Stimulated activated CD4-positive, alpha-beta T cell treated with anti-CD3 and anti-CD28 coated beads, Interleukin-15, amount 100 ng/mL, for 24 hours (primary cell): ENCODE measurements at places on chromosomes 12 and 14.
A peak's percentile ranks its signal among the peaks of the same experiment; 100 is the strongest.

DNA sequence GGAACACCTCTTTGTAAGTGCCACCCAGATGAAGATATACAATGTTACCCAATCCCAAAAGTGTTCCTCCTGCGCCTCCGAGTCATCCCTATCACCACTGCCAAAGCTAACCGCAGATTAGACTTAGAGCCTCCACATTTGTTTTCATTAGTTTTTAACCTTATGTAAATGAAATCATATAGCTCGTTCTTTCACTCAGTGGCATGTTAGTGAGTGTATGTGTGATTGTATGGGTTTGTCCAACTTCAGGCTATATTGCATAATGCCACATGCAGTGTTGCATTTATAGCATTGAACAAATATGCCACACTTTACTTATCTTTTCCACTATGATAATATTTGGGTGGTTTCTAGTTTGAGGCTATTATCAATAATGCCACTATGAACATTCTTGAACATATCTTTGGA lies 18.0 kb downstream of the MAP1LC3B2 start:
- no peak for DNase-seq

DNA sequence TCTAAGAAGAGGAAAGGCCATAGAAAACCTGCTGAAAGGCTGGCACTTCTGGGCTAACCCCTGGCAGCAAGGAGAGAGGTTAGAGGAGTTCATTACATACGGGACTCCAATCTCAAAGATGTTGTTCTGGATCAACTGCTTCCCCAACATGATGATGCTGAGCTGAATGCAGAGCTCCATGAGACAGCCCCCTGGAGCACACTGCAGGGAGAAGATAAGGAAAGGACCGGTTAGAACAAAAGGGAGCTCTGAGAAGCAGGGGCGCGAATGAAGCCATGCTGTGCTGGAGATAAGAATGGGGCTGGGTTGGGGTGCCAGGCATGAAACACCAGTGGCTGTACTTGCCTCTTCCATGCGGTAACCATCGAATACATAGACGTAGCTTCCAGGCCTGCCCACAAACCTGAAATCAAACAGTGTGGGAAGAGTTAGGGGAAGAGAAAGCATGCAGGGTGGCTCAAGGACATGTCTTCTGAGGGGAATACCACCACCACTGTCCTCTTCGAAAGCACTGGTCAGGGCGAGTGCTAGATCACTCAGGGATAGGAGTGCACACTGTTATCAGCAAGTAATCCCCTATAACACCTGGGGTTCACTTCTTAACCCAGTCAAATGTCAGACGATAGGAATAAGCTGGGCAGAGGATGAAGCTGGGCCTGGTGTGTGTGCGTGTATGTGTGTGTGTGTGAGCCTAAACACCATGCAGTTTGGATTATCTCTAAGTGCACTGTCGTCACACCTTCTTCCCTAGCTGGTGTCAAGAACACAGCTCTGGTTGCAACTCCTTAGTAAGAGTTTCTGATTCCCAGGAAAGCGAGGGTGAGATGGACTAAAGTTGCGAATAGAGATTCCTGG lies 180.9 kb downstream of the NTF3 start:
- no peak for DNase-seq

GRCh38 chr14:105340821-105341733 lies 26.5 kb downstream of the PACS2 start:
- no peak for DNase-seq

- no peak for DNase-seq
These were observed 213.1 kb downstream of the CHST11 start for GRCh38 chr12:104669851-104670337.

DNA sequence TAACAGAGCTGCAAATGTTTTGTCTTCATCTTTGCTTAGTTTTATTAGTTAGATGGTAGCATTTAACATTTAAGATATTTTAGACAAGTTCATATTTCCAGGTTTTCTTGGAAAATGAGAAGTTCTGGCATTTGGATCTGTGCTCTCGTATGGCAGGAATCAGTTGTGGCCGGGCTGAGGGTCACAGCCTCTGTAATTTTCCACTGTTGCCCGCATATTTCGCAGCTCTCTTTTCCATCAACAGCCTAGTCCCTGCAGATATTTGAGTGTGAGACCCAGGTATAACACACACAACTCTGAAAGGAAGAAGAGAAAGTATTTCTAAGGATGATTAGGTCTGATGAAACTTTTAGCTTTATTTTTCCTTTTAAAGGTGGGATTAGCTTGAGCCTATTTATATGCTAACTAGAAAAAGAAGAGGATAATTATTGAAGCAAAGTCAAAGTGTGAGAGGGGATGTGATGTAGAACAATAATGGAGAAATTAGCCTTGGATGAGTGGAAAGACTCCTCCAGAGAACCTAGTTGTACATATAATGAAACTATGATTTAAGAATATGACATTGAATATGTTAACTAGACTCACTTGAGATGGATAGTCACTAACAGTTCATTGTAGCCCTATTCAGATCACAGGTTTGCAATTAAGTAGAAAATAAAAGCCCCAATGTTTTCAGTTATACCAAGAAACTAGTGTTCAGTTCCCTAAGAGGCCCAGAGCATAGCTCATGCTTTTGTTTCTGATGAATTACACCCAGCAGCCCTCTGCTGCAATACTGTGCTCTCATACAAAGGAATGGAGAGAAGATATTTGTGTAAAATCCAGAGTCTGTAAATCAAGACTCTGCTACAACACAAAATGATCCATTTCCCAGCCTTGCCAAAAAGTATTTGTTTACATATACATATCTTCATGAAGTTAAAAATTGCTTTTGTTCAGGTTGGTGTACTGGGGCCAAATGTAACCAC lies 158.4 kb downstream of the C12orf50 start:
- DNase-seq, result no peak

DNA sequence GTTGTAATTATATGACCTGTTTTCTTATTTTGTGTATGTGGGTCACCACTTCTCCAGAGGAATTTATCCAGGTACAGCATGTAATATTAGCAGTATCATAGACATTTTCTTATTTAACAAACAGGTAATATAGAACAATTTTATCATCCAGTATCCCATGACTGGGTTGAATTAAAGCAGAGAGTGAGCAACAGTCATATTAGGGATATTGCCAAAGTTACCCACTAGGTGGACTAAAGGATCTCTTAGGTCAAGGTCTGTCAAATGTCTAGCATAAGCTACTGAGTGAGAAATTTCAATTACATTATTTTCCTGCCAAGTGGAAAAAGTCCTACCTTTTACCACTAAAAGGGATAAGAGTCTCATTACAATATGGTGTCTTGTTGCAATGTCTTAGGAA lies 62.1 kb upstream of the TRIM9 start:
- no peak for DNase-seq

DNA sequence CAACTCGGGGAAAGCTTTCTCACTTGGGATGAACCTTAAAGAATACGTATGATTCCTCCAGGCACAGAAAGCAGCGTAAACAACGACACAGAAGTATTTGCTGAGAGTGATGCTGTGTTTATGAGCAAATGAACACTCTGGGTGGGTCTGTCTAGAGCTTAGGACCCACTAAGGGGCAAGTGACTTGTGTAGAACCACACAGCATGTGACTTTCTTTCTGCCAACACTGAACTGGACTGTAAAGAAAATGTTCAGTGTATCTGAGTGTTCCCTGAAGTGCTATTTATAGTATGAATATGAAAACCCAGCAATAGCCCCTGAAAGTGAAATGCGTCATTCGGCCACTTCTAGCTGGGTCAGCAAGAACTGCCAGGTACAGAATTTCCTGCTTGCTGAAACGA lies 78.5 kb downstream of the ST8SIA1 start:
- DNase-seq, result no peak

DNA sequence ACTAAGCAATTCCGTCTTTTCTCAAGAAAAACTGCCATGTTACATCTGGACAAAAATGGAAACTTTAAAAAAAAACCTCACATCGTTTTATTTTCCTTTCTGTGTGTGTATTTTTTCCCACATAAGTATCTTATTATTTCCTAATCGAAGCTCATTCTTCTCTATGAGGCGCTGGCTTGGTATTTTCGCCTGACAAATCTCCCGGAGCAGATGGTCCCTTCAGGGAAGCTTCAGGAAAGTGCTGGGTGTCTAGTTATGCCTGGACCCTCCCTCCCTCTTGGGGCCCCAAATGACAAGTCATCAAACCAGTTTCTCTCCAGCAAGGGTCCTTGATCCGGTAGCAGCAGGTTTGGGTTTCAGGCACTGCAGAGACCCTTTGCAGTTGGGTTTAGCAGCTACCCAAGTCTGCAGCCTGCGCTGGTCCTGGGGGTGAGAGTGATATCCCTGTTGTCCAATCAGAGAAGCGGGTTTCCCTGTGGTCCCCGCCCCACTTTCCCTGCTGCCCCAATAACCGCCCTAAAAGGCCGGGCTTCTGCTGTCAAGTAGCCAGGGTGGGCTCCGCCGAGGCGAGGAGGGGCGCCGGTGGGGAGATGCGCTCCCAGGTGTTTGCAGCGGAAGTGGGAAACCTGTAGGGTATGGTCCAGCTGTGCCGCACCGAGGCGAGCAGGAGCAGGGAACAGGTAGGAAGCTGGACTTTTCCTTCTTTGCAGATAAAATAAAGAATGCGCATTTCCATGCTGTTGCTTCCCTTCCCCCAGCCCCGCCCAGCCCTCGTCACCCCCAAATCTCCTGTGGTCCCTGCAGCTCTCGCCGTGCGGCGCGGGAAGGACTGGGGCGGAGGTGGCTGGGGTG lies at the start of gene CNTN1:
Gene CNTN1 (plus strand): TSS at position 527 of the 852 bp plus-strand sequence.
- DNase-seq, result no peak

- DNase-seq, result peak; percentile 79
These were observed 355.0 kb downstream of the SNAPC1 start for GRCh38 chr14:62117010-62117750.

DNA sequence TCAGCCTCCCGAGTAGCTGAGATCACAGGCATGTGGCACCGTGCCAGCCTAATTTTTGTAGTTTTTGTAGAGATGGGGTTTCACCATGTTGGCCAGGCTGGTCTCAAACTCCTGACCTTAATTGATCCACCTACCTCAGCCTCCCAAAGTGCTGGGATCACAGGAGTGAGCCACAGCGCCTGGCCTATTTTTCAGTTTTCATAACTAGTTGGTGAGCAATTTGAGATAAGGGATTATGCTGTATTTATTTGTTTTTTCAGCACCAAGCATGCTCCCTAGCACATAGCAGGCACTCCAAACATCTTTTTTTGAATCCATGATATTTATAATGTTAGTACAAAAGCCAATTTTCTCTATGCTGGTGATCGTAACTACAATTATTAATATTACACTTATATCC lies 541.2 kb downstream of the SNAPC1 start:
- DNase-seq, result no peak

- DNase-seq, result no peak
These were observed 1644.1 kb upstream of the FLRT2 start for GRCh38 chr14:83885837-83886293.

DNA sequence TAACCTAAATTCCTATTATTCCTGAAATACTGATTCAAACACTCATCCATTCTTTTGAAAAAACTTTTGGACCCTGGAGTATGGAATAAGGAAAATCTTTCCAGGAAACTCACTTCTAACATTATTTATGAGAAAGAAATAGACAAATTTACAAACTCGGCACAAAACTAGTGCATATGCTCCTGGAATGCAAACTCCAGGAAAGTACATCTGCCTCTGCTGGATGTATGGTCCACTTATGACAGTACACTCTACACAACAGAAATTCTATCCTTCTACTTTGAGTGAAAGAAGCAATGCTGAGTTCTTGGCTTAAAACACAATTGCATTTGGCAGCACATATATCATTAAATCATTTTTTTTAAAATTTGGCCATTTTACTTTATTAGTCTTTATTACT lies 700.5 kb upstream of the STXBP6 start:
- DNase-seq, result no peak

- DNase-seq, result no peak
These were observed 327.6 kb downstream of the SOX5 start for GRCh38 chr12:23621900-23622299.

GRCh38 chr14:22472935-22473854 lies 115.8 kb downstream of the DAD1 start:
- no peak for DNase-seq

DNA sequence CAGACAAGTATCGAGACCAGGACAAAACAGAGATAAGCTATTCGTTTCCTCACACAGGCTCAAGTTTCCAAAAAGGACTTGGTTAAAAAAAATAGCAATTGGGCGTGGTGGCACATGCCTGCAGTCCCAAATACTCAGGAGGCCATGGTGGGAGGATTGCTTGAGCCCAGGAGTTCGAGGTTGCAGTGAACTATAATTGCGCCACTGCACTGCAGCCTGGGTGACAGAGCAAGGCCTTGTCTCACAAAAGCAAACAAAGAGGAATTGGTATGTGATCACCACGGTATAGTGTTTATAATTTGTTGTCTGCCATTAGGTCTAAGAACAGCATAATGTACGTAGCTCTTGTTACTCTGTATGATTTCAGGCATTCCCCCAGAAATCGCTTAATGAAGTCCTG lies 175.3 kb downstream of the DERA start:
- DNase-seq, result no peak

GRCh38 chr14:37036669-37037341 lies 135.6 kb downstream of the SLC25A21 start:
- no peak for DNase-seq

DNA sequence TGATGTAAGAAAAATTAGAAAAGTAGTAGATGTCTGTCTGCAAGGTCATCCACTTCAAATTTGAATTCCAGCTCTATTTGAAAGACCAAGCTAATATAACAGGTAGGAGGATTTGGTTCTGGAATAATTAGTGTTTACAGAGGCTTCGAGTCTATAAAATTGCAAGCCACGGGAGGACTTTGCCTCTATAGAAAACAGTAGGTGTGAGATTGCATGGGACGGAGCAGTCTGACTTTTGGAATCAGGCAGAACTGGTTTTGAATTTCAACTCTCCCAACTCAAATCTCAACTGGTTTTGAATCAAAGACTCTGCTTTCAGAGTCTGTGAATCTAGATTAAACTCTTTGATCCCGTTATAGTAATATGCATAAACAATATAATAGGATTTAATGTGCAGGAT lies 82.4 kb downstream of the PIK3C2G start:
- no peak for DNase-seq

GRCh38 chr12:121796855-121797751 lies 3.6 kb upstream of the RHOF start:
- DNase-seq, result no peak

GRCh38 chr12:31853520-31853919 lies 105.7 kb upstream of the RESF1 start:
- DNase-seq, result no peak

- DNase-seq, result no peak
These were observed 4.4 kb upstream of the OR6J1 start for GRCh38 chr14:22648506-22648905.

GRCh38 chr12:95543305-95543704 lies 8.0 kb downstream of the USP44 start:
- no peak for DNase-seq

DNA sequence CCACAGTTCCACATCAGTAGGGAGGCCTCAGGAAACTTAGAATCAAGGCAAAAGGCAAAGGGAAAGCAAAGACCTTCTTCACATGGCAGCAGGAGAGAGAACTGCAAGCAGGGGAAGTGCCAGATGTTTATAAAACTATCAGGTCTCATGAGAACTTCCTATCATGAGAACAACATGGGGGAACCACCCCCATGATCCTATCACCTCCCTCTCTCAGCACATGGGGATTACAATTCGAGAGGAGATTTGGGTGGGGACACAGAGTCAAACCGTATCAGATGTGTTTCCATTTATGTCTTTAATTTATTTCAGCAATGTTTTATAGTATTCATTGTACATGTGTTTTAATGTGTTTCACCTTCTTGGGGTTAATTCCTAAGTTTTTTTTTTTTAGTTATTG lies 25.8 kb downstream of the METAP2 start:
- no peak for DNase-seq

GRCh38 chr14:69614592-69614991 lies 3.2 kb downstream of the SUSD6 start:
- no peak for DNase-seq

- no peak for DNase-seq
These were observed 83.6 kb downstream of the WNK1 start for GRCh38 chr12:835754-836518.
